ENCODE measurements at places on chromosomes 2 and 18.

DNA sequence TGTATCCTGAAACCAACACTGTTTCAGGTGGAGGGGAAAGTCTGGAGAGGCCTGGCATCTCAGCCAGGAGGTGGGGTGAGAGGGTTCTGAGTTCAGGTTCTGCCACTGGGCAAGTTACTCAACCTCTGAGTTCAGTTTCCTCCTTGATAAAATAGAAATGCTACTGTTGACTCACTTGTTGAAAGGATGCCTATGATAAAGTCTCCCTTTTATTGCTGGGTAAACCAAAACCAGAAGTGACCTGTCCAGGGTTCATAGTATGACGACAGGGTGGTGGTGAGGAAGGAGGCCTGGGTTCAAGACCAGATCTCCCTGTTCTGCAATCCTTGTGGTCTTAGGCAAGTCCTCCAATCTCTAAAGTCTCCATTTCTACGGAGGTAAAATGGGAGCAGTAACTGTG, 232.7 kb downstream of the PRKCE start:
- DNase-seq: no peak

GRCh38 chr2:119766944-119767343, 7.2 kb downstream of the PTPN4 start:
- no peak for DNase-seq

GRCh38 chr2:183057333-183057985, 19.2 kb upstream of the NCKAP1 start:
- no peak for DNase-seq

DNA sequence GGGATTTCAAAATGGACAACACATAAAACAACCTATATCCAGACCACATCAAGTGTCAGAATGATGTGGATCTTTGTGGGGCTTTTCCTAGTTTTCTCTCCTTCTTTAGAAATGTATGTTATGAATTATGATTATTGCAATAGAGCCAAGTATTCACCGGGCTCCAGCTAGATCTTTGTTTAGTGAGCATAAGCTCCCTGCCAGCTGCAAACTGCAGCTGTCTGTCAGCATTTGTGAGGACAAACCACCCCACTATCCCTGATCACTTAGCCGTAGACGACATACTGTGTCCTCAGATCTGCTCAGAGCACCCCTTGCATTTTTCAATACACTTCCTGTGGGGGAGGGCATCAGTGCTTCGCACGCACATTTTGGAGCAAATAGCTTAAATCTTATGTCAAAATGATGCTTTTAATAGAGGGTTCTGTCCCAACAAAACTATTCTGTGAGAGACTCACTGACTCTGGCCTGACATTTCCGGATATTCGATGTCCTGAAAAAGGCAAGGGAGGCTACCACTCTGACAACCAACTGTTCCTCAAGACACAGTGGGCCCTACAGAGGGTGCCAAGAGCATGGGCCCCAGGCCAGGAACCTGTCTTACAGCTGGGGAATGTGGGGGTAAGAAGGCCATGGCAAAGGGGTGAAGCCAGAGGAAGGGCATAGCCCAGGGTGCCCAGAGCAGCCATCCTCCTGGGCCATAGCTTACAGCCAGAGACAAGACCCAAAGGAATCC, 346.0 kb downstream of the ARHGAP15 start:
- DNase-seq: no peak

- DNase-seq: no peak
These were observed 128.0 kb upstream of the MSH6 start for GRCh38 chr2:47654790-47655562.

- DNase-seq: no peak
These were observed 81.9 kb downstream of the LONRF2 start for GRCh38 chr2:100240386-100240785.

DNA sequence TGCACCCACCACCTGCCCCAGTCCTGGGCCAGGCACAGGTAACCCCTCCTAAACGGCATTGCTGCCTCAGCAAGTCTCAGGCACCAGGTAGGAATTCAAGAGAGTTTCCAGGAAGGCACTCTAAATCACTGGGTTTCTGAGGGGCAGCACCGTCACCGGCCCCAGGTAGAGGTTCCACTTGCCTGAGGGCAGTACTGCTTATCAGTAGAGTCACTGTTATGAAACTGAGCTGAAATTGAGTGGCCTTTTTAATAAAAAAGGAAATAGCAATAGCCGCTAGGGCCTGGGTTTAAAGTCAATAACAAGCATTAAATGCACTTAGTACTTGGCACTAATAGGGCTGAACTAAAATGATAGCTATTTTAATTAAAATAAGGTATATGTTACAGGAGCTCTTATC, 653.7 kb downstream of the METTL4 start:
- DNase-seq: no peak

DNA sequence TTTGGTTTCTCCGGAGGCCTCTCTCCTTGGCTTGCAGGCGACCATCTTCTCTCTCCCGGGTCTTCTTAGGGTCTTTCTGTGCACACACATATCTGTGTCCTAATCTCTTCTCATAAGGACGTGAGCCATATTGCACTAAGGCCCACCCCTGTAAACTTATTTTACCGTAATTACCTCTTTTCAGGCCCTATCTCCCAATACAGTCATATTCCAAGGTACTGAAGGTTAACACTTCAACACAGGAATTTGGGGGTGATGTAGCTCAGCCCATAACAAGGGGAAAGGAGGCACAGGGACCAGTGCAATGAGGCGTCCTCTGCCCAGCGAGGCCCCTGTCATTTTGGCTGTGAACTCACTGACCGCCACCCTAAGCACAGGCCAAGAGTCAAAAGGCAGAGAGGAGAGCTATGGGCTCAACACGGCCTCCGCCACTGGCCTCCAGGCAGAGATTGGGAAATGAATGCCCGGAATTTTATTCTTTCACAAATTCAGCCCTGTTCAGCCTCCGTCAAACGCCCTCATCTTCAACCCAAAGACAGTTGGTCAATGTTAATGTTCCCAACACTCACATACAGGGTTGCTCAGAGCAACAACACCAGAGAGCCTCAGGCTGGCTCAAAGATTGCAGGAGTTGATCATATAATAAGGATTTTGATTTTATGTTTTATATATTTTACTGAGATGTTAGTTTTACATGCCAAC, 15.9 kb upstream of the NMUR1 start:
- DNase-seq: no peak

DNA sequence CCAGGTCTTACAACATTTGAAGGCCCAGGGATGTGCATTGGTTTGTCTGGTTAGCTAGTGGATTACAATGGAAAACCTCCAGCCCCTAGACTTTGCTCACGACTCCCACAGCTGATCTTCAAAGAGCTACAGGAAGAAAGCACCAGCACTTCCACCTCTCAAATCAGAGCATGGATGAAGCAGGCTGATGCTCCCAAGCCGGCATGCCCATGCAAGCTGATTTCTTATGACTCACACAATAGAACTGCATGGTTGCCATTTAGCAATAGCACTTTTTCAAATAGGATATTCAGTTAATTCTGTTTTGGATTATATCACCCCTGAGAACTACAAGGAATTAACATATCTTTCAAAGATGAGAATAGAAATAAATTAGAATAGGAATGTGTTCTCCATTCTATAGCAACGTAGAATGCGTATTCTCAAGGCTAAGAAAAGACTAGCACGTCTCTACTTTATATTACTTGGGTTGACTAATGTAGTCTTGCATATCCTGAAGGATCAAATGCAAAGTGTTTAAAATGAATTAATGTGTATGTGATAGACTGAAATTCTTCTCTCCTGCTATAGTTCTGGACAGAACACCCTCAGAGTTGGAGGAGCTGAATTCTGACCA, 292.4 kb downstream of the TRIB2 start:
- no peak for DNase-seq

- no peak for DNase-seq
These were observed 240.4 kb downstream of the PLCL1 start for GRCh38 chr2:198044777-198045176.

DNA sequence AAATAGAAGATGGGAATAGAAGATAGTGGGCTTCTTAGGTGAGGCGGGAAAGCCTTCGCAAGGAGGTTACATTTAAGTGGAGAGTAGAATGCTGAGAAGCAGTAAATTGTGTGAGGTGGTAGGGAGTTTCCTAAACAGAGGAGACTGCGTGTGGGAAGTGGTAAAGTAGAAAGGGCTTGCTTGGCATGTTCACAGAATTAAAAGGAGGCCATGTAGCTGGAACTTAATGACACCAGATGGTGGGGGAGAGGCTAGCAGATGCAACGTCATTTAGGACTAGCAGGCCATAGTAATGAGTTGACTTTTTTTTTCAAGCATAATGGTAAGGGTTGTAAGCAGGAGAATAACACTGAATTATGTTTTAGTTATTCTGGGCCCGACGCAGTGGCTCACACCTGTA, 13.0 kb upstream of the RTN4 start:
- DNase-seq: peak; percentile 62

- no peak for DNase-seq
These were observed 90.6 kb downstream of the VRK2 start for GRCh38 chr2:58137221-58137620.

GRCh38 chr2:85785871-85786270, 32.1 kb downstream of the ATOH8 start:
- DNase-seq: no peak

DNA sequence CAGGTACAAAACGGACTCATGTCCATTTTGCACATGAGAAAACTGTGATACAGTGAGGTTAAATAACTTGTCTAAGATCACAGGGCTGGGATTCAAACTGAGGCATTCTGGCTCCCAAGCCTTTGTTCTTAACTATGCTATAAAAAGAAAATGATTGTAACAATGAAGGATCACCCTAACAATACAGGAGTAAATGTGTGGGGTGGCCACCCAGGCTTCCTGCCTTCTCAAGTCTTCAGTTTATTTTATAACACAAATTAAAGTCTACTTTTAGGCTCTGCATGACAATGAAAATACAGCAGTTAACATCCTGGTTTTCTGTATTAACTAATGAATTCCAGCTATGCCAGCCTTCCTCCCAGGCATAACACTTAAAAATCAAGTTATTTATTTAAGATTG, 7.6 kb downstream of the WDFY1 start:
- DNase-seq: no peak

GRCh38 chr2:164542581-164543021, 78.7 kb downstream of the GRB14 start:
- DNase-seq: no peak

DNA sequence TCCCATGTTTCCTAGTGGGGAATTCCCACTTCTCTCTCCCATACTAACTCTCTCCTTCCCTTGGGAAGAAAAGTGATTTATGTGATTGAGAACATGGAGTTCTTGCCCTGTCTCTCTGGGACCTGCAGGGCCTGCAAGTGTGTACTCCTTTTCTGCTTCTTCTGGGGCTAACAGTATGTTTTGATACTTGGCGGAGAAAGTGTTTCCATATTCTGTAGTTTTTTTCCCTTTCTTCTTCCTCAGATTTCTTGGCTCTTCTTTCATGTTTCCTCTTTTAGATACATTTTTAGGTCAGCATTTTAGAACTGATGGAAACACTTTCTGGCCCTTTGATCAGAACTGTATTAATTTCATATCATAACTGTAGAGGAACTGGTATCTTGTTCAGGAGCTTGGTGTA, 352.2 kb downstream of the DLGAP1 start:
- no peak for DNase-seq

GRCh38 chr2:96876269-96877041, 6.6 kb upstream of the SEMA4C start:
- DNase-seq: no peak

- no peak for DNase-seq
These were observed 66.6 kb downstream of the STPG4 start for GRCh38 chr2:47088371-47089082.

DNA sequence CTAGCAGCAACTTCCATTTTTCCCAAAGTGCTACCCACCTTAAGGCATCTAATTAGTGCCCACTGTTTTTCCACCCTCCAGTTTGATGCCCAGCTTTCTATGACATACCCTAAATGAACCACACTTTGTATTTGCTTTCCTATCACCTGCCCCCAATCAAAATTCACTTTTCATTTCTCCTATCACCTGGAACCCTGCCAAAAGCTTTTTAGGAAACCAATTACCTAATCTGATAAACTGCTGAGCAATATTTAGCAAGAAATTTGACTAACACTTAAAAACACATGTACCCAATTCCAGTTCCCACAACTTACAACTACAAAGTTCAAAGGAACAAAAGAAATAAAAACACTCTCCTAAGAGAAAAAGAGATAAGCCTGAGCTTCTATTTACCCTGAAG, 71.7 kb downstream of the IKZF2 start:
- DNase-seq: no peak

DNA sequence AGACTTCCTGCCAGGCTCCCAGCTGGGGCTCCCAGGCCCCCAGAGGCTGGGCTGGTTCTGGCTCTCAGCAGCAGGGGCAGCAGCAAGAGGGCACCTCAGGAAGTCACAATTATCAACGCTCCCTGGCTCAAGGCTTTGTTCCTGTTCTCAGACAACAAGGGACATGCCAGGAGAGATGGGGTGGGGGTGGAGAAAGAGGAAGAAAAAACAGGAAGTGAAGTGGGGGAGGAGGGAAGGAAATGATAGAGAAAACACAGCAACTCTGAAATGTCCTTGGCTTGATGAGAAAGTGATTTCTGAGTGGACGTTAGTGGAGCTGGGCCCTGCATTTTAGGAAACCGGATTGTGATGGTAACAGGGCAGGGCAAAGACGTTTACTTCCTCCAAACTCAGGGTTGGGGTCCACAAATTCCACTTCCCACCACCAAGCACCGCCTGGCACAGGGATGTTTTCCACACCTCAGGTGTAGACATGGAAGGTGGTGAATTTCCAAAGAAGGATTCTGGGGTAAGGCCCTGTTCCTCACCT, 40.4 kb downstream of the CYRIA start:
- no peak for DNase-seq

Data from central memory CD4-positive, alpha-beta T cell (primary cell).